Fibroblast of skin of right quadriceps (primary cell): ENCODE measurements at places on chromosomes 7 and 10.

DNA sequence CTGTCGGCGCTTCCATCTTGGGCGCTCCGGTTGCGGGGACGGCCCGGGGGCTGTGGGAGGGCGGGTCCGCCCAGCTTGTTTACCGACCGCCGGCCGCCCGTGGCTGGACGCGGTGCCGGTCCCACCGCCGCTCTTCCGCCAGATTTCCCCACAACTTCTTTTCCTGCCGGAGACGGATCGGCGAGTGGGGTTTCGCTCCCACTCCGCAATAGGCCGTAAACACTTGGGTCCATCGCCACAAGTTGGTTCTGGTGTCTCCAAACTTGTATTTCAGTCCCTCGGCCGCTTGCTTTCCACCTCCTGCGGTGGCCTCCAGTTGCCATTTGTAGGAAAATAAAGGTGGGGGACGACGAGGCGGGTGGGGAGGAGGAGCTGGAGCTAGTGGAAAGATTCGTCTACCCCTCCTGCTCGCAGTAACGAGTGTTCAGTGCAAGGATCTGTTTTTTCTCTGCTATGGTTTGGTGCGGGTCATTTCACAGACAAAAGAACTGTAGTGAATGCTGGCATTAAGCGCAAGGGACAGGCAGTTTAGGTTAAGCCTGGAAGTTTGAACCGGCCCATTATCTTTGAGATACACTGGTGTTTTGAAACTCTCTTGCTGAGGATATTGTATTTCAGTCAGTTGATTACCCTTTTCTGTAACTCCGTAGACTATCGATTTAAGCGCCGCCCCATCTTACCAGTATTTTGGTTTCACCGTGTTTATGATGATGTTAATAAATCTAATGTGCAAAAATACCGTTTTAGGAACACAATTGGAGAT, 24.3 kb upstream of the ZRANB1 start:
- peak; percentile 32 for DNase-seq

GRCh38 chr10:3954615-3955014, 169.6 kb upstream of the KLF6 start:
- DNase-seq: no peak

DNA sequence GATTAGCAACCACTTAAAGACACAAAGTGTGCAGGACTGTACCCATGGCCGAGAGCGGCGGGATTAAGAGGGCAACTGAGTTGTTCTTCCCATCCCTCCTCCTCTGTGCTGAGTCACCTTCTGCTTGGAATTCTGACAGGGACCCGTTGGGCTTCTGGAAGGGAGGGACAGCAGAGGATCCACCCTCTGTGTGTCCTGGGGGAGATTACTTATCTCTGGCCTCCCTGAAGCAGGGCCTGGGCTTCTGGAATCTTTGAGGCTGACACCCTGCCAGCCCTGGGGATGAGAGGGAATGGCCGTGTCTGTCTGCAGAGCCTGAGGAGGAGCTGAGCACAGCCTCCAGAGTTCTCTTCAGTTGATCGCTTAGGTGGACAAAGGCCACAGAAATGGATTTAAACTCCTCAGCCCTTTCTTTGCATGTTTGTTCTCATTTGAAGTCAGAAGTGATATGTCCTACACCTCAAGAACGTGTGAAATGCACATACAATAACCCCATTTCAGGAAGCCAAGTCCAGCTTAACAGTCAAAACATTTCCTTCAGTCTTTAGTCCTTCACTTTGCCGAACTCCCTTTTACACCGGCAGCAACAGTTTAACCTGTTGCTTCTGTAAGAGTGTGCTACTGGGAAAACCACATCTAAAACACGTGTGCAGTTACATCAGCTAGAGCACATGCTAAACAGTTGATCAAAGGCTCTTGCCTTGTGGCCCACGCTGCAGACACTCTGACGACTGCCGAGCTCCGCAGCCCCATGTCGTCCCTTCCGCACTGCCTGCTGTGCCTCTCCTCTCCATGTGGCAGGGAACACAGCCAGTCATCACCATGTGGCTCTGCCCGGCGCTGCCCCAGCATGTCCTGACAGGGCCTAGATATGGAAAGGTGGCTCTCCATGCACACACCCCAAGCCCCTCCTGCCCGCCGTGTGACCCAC, 55.7 kb downstream of the IKZF1 start:
- no peak for DNase-seq

DNA sequence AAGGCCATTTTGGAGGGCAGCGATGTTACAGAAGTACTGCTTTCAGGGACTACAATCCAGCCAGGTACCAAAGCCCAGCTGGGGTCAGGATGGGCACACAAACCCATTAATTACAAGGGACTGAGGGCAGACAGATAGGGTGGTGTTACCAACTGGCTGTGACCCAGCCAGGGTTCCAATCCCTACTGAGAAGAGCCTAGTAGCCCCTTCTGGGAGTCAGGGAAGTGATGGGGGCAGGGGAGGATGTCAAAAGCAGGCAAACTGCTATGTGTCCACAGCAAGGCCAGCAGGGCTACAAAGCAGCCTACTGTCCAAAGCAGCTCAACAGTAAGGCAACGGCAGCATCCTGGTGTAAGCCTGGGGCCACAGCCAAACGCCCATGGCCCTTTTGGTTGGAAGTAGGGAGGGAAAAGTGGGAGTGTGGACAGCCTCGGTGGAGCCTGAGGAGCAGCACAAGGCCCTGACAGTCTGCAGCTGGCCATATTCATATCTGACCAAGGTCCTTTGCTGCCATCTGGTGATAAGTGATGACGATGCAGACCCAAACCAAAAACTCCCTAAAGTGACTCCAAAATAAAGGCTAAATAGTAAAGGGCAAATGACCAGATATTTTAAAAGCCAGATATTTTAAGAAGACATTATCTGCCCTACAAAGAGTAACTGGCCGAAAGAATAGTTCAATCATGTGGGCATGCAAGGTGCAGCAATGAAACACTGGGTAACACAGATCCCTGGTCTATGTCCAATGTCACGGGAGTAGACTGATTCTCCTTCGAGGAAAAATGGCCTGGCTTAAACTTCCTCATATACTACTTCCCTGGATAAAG, 56.9 kb downstream of the XPNPEP1 start:
- no peak for DNase-seq

GRCh38 chr7:80428161-80429054, 83.5 kb downstream of the GNAT3 start:
- peak; percentile 65 for DNase-seq

GRCh38 chr7:81031996-81032395, 113.1 kb upstream of the SEMA3C start:
- DNase-seq: no peak

DNA sequence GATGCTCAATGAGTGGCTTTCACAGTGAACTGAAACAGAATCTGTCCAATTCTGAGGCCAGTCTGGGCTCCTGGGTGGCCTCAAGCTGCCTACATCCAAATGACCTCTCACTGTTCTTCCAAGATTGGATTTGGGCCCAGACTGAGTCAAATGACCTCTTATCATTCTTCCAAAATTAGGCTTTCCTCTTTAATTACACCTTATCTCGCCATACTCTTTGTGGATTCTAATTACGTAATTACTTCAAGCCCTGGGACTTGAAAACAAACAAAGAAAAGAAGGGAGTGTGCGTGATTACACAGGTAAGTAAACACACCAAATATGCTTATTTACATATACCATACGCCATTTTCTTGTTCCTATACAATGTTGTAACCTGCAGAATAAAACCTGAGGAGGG, 18.8 kb downstream of the SORBS1 start:
- no peak for DNase-seq

- DNase-seq: no peak
Observed at GRCh38 chr10:78898341-78899097, 170.2 kb upstream of the ZMIZ1 start.

- DNase-seq: no peak
Observed at GRCh38 chr7:105866102-105866801, 10.1 kb downstream of the ATXN7L1 start.

DNA sequence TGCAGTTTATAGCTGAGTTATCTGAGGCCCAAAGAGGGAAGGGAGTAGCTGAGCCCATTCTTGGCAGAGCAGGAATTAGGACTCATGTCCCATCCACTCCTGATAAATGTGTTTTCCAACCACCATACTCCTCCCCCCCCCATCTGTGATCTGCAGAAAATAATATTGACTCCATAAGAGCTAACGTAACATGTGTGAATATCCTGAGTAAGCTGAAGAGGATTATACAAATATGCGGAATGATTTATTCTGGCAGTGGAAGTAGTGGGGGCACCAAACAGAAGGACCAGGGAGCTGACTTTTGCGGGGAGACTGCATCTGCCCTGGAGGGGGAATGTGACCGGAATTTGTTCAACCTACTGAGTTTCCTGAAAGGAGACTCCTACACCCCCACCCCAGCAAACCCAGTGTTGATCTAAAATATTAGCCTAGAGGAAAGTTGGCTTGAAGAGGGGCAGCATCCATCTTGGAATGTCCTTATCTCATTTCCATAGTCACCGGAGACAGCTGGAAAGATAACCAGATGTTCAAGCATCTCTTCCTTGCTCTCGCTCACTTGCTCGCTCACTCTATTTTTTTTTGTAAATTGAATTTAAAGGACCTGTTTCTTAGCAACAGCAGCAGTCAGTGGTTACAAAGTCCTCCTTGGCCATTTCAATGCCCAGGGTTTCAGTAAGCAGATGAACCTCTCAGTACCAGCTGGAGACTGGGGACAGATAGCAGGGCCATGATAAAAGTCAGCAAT, 114.7 kb downstream of the RPS24 start:
- peak; percentile 21 for DNase-seq

- DNase-seq: no peak
Observed at GRCh38 chr7:54426406-54426805, 115.8 kb upstream of the VSTM2A start.

- DNase-seq: no peak
Observed at GRCh38 chr7:83794829-83795228, 145.9 kb upstream of the SEMA3E start.

DNA sequence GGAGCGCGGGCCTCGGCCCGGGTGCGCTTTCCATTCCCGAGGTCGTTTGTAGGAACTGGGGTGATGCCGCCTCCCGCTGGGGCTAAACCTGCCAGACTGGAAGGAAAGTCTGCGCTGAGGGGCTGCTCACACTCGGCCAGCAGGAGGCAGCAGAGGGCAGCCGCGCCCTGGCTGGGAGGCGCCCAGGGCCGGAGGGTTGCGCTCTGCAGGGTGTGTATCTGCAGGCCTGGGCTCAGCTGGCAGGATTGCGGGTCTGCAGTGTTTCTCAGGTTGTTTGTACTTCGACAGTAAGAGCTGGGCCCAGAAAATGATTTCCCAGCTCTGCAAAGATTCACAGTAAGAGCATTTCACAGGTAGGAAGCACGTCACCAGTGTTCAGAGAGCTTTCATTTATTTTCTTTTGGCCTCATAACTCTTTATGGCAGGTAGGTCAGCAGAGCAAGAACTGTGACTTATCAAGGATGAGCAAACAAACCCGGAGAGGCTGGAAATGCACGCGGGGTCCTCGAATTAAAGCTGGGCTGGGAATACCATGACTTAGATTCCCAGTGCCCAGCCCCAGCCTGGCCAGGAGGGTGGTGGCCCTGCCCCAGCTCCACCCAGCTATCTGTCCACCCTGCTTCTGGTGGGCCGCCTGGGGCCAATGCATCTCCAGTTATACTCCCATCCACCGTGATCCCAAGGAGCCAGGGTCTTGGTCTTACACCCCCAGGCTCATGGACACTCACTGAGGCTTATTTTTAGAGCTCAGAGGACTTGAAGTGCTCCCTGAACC, 15.2 kb upstream of the PPP2R2D start:
- DNase-seq: peak; percentile 12

DNA sequence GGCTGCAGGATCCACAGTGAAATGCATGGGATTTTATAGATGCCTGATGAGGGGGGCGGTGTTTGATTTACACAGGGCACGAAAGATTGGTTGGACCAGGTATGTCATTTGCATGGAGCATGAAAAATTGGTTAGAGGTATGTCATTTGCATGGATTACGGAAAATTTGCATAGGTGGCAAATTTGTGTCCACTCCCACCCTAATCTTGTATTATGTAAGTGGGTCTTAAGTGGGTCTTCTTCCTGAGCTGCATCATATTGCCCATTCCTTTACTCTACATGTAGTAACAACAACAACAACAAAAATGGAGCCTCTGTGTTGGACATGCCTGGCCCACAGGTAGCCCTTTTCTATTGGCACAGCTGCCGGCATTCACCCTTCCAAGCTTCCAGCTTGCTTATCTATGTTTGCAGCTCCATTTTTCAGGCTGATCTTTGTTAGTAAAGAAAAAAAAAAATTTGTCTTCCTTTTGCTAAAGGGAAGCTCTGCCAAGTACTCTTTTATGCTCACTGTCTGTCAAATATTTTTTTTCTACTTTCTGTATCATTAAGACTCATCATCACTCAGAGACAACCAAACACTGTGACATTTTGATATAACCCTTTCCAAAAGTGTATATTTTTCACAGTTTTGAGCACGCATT, 10.3 kb upstream of the ZNF273 start:
- no peak for DNase-seq

DNA sequence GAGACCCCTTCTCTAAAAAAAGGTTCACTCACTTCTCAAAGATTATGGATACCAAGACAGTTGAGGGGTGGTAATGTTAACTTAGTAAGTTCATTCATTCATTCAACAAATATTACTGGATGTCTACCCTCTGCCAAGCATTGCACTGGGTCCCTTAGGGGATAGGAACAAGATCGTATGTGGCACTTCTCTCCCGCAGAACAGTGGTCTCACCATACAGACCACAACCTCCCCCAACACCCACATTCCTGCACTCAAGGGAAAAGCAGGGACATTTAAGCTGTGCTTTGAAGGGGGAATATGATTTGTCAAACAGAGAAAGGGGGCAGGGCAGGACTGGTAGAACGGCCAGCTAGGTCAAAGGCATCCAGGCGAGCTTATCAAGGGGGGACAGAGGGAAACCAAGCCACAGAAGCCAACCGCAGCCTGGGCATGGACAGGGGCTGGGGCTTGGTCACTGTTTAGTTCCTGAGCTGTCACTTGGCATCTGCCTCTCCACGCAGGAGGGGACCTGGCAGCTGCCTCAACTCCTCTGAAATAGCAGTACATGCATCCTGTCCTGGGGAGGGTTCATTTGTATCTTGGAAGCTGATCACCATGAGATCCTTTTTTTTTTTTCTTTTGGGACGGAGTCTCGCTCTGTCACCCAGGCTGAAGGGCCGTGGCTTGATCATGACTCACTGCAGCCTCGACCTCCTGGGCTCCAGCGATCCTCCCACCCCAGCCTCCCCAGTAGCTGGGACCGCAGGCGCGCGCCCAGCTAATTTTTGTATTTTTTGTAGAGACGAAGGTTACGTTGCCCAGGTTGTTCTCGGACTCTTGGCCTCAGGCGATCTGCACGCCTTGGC, 949 bp upstream of the CLIP2 start:
- no peak for DNase-seq

GRCh38 chr10:95841661-95842498, 65.9 kb upstream of the CC2D2B start:
- DNase-seq: peak; percentile 34

- no peak for DNase-seq
Observed at GRCh38 chr7:135330088-135330487, 96.5 kb downstream of the STRA8 start.

DNA sequence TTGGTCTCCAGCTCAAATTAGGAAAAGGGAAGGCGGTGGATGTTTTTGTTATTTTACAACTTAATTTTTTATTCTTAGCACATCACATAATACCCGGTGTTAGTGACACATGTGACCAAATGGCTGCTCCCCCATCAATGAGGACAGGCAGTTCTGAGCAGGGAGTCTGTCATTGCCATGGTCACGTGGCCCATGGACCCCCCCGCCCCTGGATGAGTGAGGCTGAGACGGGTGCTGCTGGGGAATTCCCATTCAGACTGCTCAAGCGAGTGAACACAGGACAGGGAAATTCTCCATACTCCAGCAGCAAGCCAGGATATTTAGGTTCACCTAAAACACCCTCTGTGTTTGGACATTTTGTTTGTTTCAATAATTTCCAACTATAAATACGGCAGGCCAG, 34.7 kb upstream of the SLC35B4 start:
- no peak for DNase-seq

- no peak for DNase-seq
Observed at GRCh38 chr10:107437921-107438320, 273.4 kb upstream of the SORCS1 start.

- no peak for DNase-seq
Observed at GRCh38 chr10:11179516-11180105, 161.9 kb downstream of the CELF2 start.
